Right hindlimb (tissue), 1 donor: ENCODE measurements at places on chromosomes 16 and 17.

DNA sequence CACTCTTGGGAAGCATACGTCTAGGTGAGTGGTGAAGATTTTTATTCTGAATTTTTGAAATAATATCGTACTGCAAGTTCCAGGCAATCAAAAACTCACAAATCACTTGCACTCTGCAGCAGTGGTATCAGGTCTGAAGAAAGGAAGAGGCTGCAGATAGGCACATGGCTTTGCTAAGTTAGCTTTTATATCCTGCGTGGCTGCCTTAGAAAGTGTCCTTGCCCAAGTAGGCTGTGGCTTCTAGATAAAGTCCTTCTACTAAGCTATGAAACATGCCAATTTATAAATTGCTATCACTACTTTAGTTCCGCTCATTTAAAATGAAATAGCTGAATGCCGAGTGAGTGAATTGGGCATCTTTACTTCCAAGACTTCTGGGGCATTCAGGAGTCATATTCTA, 17.9 kb downstream of the WWOX start:
- no peak for DNase-seq

DNA sequence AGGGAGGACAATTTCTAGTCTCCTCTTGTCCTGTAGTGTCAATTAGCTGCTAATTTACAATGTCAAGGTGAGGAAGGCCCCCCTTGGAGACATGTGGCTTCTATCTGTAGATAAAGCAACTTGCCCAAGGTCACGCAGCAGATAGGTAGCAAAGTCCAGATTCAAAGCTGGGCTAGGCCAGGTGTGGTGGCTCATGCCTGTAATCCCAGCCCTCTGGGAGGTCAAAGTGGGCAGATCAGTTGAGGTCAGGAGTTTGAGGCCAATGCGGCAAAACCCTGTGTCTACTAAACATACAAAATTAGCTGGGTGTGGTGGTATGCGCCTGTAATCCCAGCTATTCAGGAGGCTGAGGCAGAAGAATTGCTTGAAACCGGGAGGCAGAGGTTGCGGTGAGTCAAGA, 11.1 kb downstream of the TRPV3 start:
- no peak for DNase-seq

GRCh38 chr17:39820541-39820940, 43.6 kb downstream of the IKZF3 start:
- DNase-seq = no peak

GRCh38 chr16:24984903-24985675, 30.1 kb downstream of the ARHGAP17 start:
- no peak for DNase-seq

DNA sequence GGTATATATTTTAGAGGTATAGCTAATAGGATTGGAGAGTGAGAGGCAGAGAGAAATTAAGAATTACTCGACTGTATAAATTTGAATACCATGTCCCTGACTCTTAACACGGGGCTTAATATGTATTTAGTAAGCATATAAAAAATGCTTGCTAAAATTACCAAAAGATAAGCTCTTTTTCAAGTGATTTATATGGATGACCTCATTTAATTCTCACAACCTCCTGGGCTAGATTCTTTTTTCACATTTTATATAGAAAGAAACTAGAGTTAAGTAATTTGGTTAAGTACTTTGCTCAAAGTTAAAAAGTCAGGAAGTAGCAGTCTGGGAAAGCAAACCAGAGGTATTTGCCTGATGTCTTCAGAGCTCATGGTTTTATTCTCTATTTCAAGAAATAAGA, 963.5 kb upstream of the SOX9 start:
- DNase-seq = no peak

DNA sequence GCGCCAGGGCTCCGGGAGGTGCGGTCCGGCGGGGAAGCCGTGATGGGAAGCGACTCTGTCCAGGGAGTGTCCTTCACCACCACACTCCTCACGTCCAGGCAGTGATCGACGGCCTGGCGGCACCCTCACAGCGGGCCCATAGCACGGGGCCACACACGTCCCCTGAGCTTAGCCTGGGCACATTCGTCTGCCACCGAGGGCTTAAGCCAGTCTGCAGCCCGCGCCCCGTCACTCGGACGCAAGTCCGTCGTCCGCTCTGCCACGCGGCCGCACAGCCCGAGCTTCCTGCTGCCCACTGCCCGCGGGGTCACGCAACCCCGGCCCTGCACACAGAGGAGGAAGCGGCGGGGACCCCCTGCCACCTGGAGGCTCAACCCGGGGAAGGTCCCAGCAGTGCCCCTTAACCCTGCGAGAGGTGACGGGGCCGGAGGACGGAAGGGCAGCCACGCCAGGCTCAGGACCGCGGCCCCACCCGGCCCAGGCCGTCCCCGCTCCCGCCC, 3.0 kb upstream of the TBX2 start:
- DNase-seq = no peak

DNA sequence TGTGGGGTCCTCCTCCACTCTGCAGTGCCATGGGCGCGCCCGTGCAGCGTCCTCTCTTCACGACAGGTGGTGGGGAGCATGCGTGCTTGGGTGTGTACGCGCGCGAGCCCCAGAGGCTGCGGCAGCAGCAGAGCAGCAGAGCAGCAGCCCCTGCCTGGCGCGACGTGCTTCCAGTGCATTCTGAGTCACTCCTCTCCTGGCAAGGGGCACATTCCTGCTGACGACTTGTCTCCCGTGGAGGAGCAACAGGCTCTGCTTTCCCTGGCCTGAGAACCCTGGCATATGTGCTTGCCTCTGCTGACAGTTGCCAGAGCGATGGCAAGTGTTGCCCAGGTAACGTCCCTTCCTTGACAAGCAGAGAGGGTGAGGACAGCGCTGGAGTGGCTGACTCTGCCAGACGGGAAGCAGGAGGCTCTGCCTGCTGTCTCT, 133.8 kb upstream of the PLCG2 start:
- peak; percentile 81 for DNase-seq

DNA sequence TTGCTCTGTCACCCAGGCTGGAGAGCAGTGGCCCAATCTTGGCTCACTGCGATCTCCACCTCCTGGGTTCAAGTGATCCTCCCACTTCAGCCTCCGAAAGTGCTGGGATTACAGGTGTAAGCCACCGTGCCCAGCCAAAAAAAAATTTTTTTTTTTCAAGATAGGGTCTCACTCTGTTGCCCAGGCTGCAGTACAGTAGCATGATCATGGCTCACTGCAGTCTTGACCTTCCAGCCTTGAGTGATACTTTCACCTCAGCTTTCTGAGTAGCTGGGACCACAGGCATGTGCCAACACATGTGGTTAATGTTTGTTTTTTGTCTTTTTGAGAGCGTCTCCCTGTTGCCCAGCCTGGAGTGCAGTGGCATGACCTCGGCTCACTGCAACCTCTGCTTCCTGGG, 1.7 kb upstream of the PAM16 start:
- no peak for DNase-seq

DNA sequence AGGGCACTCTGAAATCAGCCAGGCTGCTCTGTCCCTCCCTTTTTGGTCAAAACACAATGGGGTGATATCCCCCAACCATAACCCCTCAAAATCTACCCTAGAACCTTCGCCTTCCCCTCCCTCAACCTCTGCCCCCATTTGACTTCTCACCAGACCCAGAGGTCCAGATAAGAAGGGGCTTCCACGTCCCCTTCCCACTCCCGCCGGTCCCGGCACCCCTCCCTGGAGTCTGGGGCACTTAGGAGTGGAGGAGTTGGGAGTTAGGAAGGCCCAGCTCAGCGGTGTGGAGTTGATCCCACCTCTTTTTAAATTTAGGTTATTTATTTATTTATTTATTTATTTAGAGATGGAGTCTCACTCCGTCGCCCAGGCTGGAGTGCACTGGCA, 619 bp upstream of the TMEM92 start:
- no peak for DNase-seq

GRCh38 chr17:17741349-17742023, 60.2 kb downstream of the RAI1 start:
- DNase-seq = peak; percentile 67

DNA sequence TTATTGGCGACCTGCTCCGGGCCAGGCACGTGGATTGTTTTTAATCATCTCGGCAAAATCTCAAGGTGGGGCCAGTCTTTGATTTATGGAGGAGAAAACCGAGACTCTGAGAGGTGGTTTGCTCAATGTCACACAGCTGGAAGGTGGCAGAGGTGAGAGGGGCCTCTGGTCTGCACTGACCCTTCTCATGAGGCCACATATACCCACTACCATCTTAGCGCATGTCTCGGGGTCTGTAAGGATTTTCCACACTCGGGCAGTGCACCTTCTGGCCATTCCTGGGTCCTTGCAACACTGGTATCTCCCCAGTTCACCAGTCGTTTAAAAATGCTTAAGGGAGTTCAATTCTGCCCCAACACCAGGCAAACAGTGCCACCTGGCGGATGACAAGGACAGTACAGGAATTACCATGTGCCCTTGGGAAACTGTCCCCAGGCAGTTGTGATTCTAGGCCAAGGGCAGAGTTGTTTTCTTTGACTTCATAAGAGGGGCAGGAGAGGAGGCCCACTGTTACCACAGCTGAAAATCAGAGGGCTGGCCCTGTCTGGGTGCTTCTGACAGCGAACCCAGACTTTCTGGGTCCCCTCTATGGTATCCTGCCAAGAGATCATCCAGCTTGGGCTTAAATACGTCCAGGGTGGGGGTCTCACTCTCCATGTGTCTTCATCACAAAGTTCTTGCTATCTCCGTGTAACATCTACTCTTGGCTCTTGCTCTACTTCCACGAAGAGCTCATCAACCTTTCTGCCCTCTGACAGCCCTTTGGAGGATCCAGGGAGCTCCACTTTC, 39.4 kb upstream of the RAI1 start:
- DNase-seq = peak; percentile 81

GRCh38 chr16:49899991-49900695, 44.2 kb upstream of the ZNF423 start:
- DNase-seq = no peak

DNA sequence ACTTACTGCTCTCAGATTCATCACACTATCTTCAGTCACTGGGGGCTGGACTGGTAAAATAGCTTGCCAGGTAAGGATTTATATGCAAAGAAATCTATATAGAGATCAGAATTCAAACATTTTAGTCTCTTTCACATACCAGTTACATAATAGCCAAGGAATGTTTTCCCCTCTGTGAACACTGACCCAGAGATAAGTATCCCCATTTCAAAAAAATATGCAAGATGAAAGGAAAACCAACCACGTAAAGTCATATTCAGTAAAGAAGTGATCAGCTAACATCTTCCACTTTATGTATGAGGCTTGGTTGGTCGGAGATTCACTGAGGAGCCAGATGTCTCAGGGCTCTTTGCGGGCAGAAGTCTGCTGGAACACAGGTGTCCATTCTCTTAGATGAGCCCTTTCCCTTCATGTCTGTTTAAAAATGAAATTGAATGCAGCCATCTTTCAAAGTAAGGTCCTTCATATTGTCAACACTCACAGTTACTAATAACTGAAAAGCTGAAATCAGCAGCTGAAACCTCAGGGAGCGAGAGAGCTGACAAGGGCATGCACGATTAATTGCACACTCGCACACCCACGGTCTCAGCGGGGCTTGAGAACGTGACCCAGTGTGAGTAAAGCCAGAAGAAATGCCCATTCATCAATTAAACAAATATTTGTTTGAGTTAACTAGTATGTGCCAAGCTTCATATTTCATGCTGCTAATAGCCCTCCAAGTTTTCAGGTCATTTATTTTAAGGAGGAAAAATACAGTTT, 161.2 kb downstream of the MRTFB start:
- no peak for DNase-seq

DNA sequence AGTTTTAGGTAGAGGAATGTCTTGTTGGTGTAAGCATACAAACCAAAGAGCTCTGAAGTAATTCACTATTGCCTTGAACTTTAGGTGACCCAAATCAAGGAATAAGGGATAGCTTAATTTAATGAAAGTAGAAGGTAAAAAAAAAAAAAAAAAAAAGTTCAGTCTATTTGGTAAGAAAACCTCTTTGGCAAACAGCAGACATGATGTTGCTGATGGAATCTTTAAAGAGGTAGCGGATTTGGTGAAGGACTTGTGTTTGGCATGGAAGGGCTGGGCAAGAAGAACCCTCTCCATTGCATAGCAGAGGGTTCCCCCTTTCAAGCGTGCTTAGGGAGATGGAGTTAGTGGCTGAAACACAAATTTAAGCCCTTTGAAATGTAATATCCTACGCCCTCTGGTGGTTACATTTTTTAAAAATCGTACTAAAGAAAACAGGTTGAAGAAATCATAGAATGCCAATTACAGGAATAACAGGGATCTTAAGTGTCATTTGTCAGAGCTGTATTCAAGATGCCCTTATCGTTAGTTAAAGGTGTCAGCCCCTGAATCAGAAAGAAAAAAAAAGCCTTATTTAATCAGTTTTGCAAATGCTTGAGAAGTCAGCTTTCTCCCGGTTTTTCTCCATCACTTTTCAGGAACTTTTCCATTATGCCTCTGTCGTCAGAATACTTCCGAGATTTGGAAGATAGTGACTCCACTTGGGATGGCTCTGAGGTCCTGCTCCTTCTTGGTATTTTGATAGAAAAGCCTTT, 383.1 kb downstream of the KCNJ2 start:
- DNase-seq = no peak

GRCh38 chr17:42579794-42580551, 2.4 kb upstream of the PSMC3IP start:
- no peak for DNase-seq

- no peak for DNase-seq
Observed at GRCh38 chr17:75783069-75783783, 1.4 kb upstream of the UNK start.

DNA sequence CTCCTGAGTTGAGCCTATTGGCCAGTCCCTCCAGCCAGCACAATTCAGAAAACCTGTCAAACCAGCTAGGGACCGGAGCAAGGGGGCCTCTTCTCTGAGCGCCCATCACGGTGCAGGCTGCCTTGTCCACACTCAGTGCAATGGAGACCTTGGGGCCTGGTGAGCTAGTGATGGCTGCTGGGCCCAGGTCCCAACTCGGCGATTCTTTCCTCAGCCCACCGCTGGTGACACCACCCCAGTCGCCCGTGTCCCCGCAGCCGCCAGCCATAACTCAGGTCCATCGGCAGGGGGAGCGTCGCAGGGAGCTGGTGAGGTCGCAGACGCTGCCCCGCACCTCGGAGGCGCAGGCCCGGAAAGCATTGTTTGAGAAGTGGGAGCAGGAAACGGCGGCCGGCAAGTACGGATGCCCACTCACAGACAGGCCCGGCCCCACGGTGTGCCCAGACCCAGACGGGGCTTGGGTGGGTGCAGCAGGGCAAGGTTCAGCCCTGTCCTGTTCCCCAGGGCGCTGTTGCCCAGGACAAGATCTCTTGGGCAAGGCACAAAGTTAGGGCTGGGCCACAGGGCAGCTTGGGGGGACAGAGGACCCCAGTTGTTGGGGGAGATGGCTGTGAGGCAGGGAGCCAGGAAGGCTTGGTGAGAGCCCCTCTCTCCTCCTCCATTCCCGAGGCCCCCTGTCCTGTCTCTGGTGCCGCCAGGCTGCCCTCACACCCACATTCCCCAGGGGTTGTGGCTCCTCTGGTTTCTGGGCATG, 10.8 kb downstream of the SMTNL2 start:
- no peak for DNase-seq

GRCh38 chr17:79162012-79162963, 87.7 kb downstream of the ENGASE start:
- no peak for DNase-seq

DNA sequence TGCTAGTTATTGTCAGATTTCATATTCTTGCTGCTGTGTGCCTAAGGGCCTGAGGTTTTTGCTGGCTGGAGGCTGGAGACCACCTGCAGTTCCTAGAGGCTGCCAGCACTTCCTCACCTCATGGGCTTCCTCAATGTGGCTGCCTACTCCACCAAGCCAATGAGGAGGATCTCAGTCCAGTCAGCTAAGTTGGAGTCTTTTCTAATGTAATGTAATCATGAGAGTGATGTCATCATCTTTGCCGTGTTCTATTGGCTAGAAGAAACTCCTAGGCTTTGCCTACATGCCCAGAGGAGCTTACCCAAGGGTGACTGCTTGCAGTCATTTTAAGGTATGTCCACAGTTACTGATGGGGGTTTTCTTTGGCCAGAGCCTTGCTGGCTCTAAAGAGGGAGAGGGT, 53.0 kb downstream of the SOCS3 start:
- DNase-seq = no peak

GRCh38 chr16:193441-193840, 13.2 kb downstream of the HBQ1 start:
- DNase-seq = no peak
